Activated CD4-positive, alpha-beta T cell treated with anti-CD3 and anti-CD28 coated beads for 36 hours (primary cell): ENCODE measurements at places on chromosomes 1 and 21. TPM values are rescaled to one million over a fixed set of nuclear protein-coding genes. Genes with fewer than 3 reads are reported as not detected.
A peak's percentile ranks its signal among the peaks of the same experiment; 100 is the strongest.

DNA sequence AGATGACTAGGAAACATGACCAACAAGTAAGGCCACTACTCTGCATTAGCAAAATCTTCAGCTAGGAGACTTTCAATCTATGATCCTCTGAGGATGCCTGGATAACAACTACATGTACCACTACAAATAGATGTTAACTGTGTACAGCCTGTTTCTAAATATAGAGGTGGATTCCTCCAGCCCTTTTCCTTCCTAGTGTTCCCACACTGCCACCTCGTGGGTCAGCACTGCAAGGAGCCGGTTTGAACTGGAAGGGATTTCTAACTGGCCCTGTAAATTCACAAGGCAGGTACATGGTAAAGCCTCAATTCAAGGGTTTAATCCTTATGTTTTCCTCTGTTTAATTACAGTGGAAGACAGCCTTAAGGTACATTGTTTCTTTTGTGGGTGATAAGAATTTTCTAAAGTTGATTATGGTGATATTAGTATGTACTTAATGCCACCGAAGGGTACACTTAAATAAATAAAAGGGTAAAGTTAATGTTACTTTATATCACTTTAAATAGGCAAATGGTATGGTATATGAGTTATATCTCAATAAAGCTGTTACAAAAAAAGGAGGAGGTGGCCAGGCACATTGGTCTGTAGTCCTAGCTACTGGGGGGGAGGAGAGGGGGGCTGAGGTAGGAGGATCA lies 14.4 kb downstream of the SMYD3 start:
- no peak overlapping the region for H3K27ac ChIP-seq
- H3K4me1 ChIP-seq: peaks cover 14% of the 10 kb centered on the region
- peaks cover 4% of the 10 kb centered on the region for H3K36me3 ChIP-seq
- DNase-seq: peak; percentile 78
- H3K27me3 ChIP-seq: no peaks in the 10 kb centered on the region

- H3K27ac ChIP-seq: no peak within 1 kb of the TSS
- H3K36me3 ChIP-seq: no peaks in the 10 kb centered on the region
- H3K4me3 ChIP-seq: no peak within 1 kb of the TSS
- no peaks in the 10 kb centered on the region for H3K4me1 ChIP-seq
- no peak for DNase-seq
- H3K27me3 ChIP-seq: peaks cover 8% of the 10 kb centered on the region
Observed at GRCh38 chr1:153312570-153313186, at the start of gene PGLYRP3. PGLYRP3 (minus strand) TSS chr1:153312952; CDS start chr1:153310665, 2,287 bp downstream.

GRCh38 chr21:36199021-36199420 lies 42.4 kb downstream of the DOP1B start:
- DNase-seq: no peak
- H3K4me3 ChIP-seq: no peak overlapping the region
- no peaks in the 10 kb centered on the region for H3K27me3 ChIP-seq
- no peak overlapping the region for H3K27ac ChIP-seq

GRCh38 chr1:215793180-215793579 lies 226.1 kb downstream of the KCTD3 start:
- H3K4me3 ChIP-seq: no peak overlapping the region
- no peaks in the 10 kb centered on the region for H3K27me3 ChIP-seq
- no peak overlapping the region for H3K27ac ChIP-seq
- no peaks in the 10 kb centered on the region for H3K36me3 ChIP-seq

The DNAI4 gene
- total RNA-seq: 3.6 TPM
